ENCODE measurements at places on chromosomes 7 and 10. TPM values are rescaled to one million over a fixed set of nuclear protein-coding genes. Genes with fewer than 3 reads are reported as not detected.

GRCh38 chr10:68067029-68067428 is 8.1 kb downstream of the HERC4 start:
- DNase-seq: no peak

DNA sequence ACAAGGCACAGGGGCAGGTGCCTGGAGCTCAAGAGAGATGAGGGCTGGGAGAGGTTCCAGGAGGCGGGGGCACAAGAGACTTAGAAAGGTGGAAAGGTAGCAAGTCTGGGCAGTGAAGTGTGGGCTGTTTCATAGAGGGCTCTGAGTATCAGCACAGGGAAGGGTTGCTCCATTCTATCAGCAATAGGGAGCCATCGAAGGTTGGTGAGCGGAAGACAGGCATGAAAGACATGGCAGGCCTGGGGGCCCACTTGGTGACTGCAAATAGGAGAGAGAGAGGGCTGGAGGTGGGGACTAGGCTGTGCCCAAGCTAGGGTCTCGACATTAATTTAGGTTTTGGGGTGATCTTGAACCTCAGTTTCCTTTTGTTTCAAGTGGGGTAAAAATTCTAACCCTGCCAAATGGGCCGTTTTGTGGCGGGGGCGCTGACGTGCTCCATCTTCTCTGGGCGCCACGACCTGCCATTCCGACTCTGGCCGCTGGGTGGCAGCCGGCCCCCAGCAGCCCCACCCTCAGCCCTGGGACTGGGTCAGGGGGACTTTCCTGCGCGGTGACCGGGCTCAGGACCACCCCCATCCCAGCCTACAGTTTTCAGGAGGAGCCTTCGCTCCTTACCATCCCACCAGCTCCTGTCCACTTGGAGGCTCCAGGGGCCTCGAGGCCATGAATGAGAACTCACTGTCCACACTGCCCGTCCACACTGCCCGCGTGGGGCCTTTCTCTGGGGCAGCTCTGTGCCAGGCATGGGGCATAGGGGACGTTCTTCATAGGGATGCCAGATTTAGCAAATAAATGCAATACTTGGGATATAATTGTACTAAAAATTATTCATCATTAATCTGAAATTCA is 37.2 kb upstream of the PCBD1 start:
- DNase-seq: peak; percentile 75

DNA sequence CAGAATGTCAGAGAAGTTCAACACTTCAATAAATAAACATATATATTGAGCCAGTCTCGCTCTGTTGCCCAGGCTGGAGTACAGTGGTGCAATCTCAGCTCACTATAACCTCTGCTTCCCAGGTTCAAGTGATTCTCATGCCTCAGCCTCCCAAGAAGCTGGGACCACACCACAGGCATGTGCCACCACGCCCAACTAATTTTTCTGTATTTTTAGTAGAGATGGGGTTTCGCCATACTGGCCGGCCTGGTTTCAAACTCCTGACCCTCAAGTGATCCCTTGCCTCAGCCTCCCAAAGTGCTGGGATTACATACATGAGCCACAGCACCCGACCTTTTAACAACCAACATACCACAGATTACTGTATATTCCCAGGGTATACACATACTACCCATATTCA is 134.2 kb downstream of the JMJD1C start:
- no peak for DNase-seq

DNA sequence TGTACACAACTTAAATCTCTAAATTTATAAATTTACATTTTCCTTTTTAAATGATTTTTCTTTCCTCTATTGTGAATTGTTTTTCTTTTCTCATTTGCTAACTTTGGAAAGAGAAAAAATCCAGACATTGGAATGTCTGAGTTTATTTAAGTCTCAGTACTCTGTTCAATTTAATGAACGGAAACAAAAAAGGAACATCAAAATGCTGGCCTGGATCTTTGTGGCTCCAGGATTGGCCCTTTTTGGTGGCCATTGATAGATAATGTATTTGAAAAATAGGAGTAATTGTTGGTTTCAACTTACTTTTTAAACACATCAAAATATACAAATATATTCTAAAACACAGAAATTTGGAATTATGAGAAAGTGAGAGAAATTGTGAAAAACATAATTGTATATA is 336.0 kb downstream of the SUGCT start:
- no peak for DNase-seq

DNA sequence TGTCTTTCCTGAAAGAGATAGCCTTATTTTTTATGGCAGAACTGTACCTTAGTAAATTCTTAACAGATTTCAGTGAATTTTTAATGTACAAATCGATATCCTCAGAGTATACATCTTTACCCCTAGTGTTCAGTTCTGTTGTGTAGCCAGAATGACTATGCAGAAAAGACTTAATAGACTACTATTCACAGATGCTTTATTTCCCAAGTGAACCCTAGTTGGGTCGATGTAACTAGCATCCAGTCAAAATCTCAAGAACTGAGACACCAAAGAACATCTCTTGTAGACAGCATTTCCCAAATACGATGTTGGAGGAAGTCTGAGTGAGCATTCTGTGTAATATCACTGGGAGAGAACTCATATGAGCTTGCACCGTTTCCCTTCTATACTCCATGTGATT is 1.5 kb downstream of the AKR1C3 start:
- no peak for DNase-seq

- no peak for DNase-seq
These were observed 8.9 kb upstream of the ZNF777 start for GRCh38 chr7:149469806-149470205.

DNA sequence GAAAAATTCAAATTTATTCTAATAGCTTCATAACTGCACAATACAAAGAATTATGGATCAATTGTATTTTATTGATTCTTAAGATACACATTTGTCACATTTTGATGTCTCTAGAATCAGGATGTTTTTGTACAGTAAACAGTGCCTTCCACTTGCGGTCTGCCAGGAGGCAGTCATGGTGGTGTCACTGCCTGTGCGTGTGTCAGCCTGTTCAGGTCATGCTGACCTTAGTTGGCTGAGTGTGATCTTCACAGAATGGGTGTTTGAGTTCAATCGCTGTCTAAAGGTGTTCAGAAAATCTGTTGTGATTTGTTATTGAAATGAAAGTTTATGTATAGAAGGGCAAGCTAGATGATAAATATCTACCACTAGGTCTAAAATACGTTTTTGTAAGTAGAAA is 20.7 kb downstream of the SEC61A2 start:
- DNase-seq: no peak

DNA sequence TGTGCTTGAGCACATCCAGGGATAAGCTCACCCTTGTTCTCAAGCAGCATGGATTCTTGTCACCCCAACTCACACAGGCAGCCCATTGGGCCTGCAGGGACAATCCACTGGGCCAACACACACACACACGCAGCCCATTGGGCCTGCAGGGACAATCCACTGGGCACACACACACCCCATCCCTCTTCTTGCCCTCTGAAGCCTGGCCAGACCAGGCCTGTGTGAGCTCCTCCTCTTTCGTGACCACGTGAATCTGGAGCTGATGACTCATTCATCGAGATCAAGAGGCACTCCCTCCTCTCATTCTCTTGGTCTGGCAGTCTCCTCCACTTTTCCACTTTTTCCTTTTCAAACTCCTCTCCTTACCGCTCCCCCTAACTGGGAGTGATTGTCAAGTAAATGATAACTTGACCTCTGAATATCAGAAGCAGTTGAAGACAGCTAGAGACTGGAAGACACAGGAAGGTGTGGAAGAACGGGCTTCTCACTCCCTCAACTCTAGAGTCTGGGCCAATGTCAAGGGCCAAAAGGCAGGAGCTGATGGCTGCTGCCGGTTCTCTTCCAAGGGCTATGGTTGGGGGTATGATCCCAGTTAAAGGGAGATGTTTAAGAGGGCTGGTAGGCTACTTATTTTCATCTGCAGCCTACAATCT is 89.7 kb downstream of the HIPK2 start:
- no peak for DNase-seq

GRCh38 chr7:94874036-94874785 is 33.2 kb upstream of the PPP1R9A start:
- DNase-seq: no peak

GRCh38 chr10:22016046-22016705 is 12.6 kb upstream of the DNAJC1 start:
- DNase-seq: no peak

- no peak for DNase-seq
These were observed 57.9 kb downstream of the ELFN1 start for GRCh38 chr7:1727812-1728570.

- DNase-seq: no peak
These were observed 115.9 kb downstream of the ADCY1 start for GRCh38 chr7:45689797-45690761.

DNA sequence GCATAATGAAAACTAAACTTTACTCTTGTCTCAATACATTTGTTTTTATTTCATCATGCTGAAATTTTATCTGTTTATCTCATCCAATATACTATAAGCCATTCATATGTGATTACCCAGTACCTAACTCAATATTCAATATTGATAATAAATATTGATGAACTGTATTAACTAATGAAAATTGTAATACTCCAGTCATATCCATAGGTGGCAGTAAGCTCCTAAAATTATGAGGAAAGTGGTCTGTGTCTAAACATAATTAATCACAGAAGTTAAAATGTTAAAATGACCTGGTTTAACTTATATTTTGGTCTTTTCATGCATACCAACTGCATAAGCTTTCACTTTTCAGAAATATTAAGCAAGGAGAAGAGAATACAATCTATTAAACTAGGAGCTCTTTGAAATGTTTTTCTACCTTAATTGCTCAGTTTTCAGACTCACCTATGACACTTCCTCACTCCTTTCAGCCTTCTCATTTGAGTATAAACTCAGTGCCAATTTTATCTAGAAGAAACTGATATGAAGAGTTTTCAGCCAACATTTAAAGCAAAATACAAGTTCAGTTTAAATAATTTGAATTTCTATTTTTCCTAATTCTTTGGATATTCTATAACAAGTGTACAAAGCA is 30.5 kb upstream of the VWDE start:
- no peak for DNase-seq

DNA sequence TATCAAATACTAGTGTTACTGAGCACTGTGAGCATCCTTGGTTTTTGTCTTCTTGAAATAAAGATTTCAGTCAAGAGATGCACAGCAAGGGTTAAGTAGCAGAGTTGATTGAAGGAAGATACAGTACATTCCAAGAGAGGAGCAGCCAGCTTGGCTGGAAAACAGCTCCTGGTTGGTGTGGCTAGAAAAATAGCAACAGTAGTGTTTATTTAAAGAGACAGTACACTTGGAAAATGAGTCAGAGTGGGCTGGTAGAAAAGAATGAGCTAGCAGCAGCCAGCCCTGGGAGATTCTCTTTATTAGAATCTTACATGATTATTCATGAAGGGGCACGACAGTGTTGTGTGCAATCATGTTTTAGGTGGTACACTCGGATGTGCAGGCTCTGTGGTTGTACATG is 1016.4 kb upstream of the SORCS1 start:
- no peak for DNase-seq

GRCh38 chr10:22560096-22560912 is 154.1 kb downstream of the PIP4K2A start:
- no peak for DNase-seq

DNA sequence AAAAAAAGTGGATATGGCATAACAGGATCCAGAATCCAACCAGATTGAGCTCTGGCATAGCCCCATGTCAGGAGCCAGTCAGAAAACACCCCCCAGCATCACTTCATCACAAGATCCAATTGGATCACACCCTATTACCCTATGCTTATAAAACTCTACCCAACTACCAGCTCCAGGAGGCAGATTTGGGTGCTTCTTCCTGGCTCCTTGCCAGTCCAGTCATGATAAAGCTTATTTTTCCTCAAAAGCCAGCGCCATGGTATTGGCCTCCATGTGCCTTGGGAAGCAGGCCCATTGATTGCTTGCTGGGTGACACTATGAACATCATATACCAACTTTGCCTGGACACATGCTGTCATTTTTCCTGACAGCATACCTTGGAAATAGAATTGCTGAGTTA is 281.4 kb upstream of the MKLN1 start:
- no peak for DNase-seq

- no peak for DNase-seq
These were observed 23.3 kb downstream of the LRRC20 start for GRCh38 chr10:70359017-70359550.

GRCh38 chr10:104349623-104350126 is 4.0 kb upstream of the CFAP58 start:
- peak; percentile 12 for DNase-seq

The ZNF32 gene
- total RNA-seq: 14.1 TPM

The AHR gene
- 36.7 TPM for total RNA-seq

The ANKRD1 gene
- total RNA-seq: not detected

The MAT1A gene
- not detected for total RNA-seq

The MEST gene
- total RNA-seq: 1.9 TPM

The ITPRID1 gene
- total RNA-seq: not detected
